ENCODE measurements at places on chromosomes 11 and 22. TPM values are rescaled to one million over a fixed set of nuclear protein-coding genes. Genes with fewer than 3 reads are reported as not detected.

- no peak for DNase-seq
Measured at GRCh38 chr22:25824828-25825423, 82.9 kb downstream of the MYO18B start.

DNA sequence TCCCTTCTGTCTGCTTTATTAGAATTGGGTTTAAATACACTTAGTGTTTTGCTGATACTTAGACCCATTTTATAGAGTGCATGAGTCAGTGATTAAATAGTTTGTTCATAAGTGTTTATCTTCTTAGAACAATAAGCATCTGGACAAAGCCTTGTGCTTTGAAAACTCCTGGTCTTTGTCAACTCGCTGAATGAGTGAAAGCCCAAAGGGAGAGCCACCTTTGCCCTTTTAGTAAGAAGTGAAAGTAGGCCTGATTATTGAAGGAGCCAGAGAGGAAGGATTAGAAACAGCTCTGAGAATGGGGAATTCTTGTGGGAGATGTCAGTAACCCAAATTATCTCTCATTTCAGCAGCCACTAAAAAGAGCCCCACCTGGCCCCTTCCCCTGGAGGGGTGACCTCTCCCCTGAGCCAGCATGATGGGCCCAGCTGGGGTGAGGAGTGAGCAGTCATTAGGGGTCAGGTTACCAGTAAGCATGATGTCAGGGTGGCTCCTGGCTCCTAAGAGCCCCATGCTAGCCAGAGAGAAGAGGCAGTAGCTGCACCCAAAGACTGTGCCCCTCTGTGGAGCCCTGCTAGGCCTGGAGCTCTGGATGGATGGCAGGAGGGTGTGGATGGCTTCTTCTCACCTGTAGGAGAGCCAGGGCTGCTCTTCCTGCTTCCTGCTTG lies 125.1 kb upstream of the E2F8 start:
- DNase-seq, result no peak

- DNase-seq, result no peak
Measured at GRCh38 chr11:69292221-69292648, 1.7 kb upstream of the MYEOV start.

The BATF2 gene
- polyA plus RNA-seq, result 3.3 TPM
